ENCODE measurements at places on chromosomes 2 and 18.

- DNase-seq, result no peak
These were observed 18.6 kb upstream of the MBP start for GRCh38 chr18:77151033-77151771.

DNA sequence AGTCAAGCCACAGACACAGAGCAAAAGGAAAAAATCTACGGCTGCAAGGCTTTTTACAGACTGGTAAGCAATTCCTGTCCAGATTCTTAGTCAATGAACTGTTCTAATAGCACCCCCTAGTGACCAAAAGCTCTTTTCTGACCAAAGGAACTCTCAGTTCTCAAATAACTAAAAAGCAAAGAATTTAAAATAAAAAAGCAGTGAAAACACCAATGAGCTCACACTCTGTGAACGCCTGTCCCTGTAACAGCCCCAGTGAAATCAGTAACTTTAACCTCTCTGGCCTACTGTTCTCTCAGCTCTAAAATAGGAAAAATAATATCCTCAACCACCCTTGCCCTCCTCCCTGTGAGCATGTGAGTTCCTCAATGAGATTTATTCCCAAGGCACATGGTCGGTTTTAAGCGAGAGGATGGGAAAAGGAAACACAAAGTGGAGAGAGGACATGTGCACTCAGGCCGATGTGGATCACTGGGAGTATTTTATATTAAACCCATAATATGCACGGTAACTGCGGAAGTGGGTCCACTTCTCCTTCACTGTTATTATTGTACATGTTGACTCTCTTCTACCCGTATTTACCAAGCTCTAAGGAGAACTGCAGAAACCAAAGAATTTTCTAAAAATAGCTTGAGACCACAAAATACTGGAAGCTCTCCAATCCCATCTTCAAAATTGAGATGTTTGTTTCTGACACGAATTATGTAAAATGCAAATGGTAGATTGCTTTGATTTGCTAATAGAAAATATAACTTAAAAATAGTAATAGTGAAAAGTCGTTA is 128.5 kb downstream of the STK39 start:
- peak; percentile 93 for DNase-seq

DNA sequence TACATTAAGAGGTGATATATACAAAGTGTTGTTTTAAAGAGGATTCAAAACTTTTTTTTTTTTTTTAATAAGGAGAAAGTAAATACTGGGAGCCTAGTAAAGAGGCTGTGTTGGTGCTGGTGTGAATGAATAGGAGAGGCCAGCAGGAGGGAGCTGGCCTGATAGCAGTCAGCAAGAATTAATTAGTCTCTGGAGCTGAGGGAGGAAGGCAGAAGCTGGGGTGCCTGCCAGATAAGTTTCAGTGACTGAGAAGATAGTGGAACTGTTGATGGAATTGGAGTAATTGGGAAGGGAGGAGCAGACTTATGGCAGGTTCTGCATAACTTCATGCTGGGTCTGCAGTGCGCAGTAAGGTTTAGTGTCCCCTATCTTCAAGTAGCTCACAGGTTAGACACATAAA is 36.2 kb upstream of the SNORC start:
- DNase-seq, result no peak

- DNase-seq, result no peak
These were observed 198.0 kb upstream of the CCDC150 start for GRCh38 chr2:196441527-196441926.

DNA sequence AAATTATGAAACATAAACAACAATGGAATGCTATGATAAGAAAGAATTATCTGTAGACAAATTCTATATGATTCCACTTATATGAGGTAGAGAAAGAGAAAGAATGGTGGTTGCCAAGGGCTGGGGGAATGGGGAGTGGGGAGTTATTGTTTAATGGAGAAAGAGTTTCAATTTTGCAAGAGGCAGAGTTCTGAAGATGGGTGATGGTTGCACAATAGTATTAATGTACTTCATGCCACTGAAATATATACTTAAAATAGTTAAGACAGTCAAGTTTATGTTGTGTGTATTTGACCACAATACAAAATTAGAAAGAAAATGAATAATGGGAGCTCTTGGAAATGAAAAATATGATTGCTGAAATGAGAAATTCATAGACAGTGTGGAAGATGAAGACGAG is 22.6 kb upstream of the FAM117B start:
- DNase-seq, result no peak
